ENCODE measurements at places on chromosomes 5 and 9.

DNA sequence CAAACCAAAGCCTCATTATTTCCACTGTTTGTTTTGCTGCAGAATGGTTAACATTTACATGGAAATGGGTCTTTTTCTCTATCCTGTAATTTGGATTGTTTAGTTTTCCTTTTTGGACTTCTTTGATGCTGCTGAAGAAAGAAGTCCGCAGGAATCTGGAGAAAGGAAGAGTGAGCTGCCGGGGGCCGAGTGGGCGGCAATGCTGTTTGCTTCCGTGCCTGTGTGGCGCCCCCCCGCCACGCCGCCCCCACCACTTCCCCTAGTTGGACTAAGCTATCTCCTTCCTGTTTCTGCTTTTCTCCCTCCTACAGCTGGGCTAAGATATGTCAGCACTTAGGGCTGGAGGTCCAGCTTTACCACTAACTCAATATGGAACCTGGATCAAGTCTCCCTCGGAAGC, 39.7 kb downstream of the ACTL7B start:
- DNase-seq: no peak

GRCh38 chr5:149636861-149637246, 55.6 kb downstream of the ARHGEF37 start:
- peak; percentile 63 for DNase-seq

DNA sequence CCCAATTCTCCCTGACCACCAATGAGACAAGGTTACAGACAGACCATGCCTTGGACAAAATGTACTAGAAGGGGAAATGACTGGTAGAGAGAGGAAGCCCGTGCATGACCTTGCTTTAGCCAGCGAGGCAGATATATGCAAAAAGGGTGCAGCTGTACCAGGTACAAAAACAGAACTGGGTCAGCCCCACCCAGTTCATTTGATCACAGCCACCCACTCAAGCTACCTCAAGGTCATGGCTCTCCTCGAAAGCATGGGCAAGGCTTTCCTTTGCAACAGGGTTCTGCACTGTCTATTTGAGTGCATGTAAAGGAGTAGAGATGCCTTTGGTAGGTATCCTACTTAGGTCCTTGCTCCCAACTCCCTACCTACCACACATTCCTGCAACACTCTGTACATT, 33.3 kb downstream of the TLE1 start:
- DNase-seq: no peak

- no peak for DNase-seq
Observed at GRCh38 chr5:72380492-72381274, 60.5 kb downstream of the PTCD2 start.

DNA sequence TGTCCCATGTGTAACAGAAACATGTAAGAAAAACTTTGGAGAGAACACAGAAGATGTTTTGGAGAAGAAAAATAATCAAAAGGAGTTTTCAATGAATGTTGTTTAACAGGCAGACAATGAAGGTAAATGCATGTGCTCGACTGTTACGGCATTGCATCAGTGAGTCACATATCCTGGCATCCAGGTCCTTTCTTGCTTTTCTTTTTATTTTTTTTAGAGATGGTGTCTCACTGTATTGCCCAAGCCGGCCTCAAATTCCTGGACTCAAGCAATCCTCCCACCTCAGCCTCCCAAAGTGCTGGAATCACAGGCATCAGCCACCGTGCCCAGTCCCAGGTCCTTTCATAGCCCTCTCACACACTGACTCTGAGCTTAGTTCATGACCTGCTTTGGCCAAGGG, 181.8 kb downstream of the DTWD2 start:
- DNase-seq: no peak

DNA sequence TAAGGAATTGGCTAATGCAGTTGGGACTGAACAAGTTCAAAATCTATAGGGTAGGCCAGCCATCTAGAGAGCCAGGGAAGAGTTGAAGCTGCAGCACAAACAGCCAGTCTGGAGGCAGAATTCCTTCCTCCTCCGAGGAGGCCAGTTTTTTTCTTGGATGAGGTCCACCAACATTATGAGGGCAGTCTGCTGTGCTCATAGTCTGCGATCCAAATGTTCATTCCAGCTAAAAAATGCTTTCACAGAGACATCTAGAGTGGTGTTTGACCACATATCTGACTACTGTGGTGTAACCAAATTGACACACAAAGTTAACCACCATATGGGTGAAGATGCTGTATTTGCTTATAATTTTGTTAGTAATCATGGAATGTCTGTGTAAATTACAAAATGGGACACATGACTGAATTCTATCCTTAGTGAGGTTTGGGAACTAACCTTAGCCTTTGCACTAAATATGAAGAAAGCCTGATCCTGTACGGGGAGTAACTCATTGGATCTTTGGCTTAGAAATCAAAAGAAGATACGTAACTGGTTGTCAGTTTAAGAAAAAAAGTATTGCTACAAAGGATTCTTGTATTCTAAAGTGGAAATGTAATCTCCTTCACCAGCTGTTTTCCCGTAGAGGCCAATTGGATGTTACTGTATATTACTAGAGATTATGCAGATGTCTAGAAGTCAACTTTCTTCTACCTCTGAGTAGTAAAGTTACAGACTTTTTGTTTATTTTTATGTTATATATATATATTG, 70.6 kb downstream of the SPIN1 start:
- no peak for DNase-seq

DNA sequence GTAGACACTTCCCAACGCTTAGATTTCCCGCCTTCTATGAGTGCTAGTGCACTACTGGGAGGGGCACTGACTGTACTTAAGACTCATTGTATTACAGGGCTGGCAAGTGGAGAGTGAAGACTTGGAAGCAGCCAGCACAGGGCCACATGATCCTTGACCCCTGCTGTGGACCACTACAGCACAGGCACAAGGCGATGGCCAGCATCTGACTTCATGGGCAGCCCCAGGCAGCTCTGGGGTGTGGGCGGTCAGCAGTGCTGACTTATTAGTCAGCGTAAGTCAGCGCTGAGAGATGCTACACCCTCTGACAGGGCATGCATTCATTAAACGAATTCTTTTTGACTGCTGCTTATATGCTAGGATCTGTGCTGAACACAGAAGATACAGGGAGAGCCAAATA, 9.3 kb downstream of the SLC46A2 start:
- DNase-seq: no peak

- DNase-seq: no peak
Observed at GRCh38 chr5:110940136-110940535, 131.4 kb upstream of the TSLP start.

- DNase-seq: no peak
Observed at GRCh38 chr5:40491644-40492043, 188.1 kb upstream of the PTGER4 start.

- no peak for DNase-seq
Observed at GRCh38 chr5:119742311-119742710, 113.0 kb downstream of the FAM170A start.

GRCh38 chr5:27748847-27749246, 710.5 kb upstream of the CDH9 start:
- DNase-seq: no peak

GRCh38 chr5:78504704-78505677, 143.6 kb downstream of the LHFPL2 start:
- peak; percentile 8 for DNase-seq

GRCh38 chr9:2263665-2264064, 248.5 kb downstream of the SMARCA2 start:
- DNase-seq: no peak

DNA sequence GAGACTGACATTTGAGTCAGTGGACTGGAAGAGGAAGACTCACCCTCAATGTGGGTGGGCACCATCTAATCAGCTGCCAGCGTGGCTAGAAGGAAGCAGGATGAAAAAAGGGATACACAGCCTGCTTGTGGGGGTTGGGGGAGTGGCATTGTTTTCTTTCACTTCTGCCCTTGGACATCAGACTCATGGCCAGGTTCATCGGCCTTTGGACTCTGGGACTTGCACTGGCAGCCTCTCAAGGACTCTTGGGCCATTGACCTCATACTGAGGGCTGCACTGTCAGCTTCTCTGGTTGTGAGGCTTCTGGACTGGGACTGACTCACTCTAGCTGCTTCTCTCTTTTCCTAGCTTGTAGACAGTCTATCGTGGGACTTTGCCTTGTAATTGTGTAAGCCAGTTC, 374.9 kb downstream of the TLE1 start:
- no peak for DNase-seq

GRCh38 chr9:127018935-127019334, 103.5 kb downstream of the ANGPTL2 start:
- no peak for DNase-seq

DNA sequence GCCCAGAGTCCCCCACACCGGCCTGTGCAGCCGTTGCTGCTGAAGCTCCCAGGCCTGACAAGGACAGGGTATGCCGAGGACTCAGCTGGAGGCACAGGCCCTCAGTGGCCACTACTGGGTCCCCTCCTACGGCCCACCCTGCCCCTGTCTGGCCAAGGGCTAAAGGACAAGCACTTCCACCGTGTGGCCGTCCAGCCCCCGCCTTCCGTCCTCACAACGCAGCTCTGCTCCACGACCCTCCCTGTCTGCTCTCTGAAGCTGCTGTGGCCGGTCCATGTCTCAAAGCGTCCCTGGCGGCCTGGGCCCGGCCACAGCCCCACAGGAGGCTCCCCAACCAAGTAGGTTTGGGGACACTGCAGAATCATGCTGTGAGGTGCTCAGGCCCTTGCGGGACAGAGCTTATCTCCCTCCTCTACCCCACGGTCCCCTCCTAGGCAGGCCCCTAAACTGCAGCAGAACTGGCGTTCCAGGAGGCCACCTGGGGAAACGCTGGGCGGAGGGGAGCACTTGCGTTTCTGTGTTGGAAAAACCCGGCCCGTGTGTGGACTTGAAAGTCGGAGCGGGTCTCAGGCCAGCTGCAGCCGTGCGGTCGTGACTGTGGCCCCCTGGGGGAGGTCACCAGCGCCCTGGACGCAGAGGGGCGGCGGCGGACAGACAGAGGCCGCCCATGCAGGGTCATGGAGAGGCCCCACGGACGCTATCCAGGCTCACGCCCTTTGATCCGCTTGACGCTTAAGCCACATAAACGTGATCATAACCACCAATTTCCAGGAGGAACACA, 45.6 kb downstream of the NKD2 start:
- DNase-seq: no peak

DNA sequence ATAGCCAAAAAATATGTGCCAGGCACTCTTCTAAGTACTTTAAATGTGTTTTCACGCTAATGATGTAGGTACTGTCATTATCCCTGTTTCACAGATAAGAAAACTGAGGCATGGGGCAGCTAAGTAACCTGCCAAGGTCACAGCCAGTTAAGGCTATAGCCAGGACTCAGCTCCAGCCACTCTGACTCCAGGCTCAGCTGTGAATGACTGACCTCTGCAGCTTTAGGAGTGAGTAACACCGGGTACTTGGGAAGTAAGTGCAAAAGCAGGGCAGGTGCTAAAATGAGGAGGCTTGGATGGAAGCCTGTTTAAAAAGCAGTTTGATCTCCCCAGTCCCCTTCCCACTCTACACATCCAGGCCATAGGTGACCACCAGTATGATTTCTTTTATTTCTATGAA, 10.6 kb upstream of the SHC3 start:
- DNase-seq: no peak

Data from HAP-1 (cell line).